Suppressor macrophage (primary cell): ENCODE measurements at places on chromosomes 6 and 20.
A peak's percentile ranks its signal among the peaks of the same experiment; 100 is the strongest.

DNA sequence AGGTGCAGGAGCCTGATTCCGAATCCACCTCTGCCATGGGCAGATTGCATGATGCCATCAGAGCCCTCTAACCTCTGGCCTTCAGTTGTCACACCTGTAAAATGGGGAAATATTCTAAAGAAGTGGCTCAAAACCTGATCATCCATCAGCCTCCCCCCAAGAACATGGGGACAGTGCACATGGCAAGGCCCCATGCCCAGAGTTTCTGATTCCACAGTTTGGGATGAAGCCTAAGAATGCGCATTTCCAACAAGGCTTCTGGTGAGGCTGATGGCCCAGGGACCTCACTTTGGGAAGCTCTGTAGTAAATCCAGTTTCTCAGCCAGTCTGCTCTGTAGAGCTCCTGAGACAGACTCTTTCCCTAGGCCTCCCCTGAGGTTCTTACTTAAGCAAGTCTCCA lies 119.9 kb upstream of the CD93 start:
- no peak for DNase-seq

DNA sequence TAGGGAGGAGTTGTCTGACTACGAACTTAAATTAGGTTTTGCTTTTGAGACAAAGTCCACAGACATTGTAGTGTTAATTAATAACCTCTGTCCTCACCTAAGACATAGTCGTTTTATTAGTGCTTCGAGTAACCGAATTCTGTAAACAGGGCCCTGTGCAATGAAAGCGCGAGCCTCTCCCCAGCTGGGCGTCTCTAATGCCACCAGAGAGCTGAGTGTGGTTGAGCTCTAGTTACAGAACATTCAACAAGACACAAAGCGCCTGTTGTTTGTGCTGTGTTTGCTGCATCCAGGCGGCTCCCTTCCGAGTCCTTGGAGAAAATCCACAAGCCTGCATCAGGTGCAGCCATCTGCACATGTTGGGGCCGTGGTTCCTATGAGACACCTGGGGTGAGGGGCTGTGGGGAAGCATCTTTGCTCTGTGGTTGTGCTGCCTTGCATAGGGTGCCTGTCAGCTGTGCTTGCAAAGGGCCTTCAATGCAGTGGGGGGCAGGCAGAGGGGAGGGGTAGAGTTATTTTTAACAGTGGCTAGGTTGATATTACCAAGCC lies 63.9 kb downstream of the CD164 start:
- DNase-seq = no peak

DNA sequence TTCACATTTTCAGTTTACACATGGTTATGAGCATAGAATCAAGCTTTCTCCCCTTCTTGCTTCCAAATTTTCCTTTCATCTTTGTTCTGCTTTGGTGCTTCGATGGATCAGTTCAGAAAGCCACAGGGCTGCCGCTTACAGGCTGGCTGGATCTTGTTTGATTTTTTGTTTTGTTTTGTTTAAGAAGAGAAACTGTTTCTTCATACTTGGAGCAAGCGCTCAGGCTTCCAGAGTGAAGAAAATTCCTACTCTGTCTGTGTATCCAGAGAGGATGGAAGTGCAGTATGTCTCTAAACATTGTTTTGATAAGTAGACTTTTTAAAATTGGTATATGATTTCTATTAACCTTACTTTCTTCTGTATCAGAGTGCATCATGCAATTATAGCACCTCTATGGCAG lies 66.9 kb downstream of the ARID1B start:
- DNase-seq = no peak

DNA sequence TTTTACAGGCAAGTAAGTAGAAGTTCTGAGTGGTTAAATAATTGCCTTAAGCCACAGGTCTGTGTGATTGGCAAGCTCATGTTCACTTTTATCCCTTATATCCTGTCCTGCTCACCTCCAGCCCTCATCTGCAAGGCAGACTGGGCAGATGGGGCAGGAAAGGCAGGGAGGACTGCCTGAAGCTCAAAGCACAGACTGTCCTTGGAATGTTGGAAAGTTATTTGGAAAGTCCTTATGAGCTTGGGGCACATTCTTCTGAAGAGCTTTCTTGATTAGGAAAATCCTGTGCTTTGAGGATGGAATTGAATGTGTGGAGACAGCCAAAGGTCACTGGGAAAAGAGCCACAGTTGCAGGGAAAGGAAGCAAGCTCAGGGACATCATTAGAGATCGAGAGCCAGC lies 48.9 kb upstream of the STK35 start:
- DNase-seq = no peak

DNA sequence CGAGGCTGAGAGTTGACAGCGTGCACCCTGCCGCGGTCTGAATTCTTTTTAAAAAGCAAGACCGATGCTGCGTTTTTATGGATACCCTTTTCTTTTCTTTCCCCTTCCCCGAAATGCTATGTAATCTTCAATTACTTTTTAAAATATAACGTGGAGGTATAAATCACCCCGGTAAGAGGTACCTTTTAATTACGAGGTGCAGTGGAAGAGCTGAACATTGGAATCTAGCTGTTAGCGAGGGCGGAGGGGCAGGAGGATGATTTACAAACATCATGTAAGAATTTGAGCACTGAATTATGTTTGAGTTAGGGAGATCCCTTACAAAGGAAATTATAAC lies 1.2 kb downstream of the EYA2 start:
- DNase-seq = no peak

DNA sequence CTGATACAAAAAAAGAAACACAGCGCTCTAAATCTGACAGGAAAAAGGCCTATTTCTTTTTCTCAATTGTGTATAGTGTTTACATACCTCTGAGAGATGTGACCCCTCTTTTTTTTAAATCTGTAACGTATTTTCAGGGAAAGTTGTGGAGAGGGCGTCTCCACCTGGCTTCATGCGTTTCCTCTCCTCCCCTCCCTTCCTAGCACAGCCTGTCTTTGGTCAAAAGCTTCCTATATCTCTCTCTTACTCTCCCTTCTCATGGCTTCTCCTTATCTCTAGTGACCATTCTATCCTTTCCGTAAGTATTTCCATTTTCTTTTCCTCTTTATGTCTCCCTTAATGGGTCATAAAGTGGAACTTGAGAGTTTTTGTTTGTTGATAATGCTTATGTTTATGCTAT lies 458.9 kb downstream of the HACE1 start:
- no peak for DNase-seq

DNA sequence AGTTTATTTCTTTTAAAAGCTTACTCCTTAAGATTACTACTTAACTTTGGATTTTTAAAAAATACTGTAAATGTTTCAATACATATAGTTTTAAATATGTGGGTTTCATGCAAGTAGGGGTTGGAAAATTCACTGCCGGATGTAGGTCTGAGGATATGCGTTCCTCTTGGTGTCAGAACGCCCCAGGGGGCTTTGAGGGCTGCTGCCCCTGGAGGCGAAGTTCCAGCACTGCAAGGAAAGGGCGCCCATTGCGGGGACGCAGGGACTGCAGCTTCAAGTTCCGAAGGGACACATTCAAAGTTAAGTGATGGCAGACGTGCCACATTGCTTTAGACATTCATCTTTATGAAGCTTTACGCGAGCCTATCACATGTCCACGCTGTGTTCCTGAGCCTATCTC lies 152.9 kb downstream of the SOD2 start:
- DNase-seq = no peak

DNA sequence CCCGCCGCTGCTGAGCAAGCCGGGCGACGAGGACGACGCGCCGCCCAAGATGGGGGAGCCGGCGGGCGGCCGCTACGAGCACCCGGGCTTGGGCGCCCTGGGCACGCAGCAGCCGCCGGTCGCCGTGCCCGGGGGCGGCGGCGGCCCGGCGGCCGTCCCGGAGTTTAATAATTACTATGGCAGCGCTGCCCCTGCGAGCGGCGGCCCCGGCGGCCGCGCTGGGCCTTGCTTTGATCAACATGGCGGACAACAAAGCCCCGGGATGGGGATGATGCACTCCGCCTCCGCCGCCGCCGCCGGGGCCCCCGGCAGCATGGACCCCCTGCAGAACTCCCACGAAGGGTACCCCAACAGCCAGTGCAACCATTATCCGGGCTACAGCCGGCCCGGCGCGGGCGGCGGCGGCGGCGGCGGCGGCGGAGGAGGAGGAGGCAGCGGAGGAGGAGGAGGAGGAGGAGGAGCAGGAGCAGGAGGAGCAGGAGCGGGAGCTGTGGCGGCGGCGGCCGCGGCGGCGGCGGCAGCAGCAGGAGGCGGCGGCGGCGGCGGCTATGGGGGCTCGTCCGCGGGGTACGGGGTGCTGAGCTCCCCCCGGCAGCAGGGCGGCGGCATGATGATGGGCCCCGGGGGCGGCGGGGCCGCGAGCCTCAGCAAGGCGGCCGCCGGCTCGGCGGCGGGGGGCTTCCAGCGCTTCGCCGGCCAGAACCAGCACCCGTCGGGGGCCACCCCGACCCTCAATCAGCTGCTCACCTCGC lies 1.5 kb downstream of the ARID1B start:
- DNase-seq = peak; percentile 71

- DNase-seq = peak; percentile 82
Measured at GRCh38 chr6:36724514-36725390, 27.1 kb downstream of the RAB44 start.

- DNase-seq = no peak
Measured at GRCh38 chr6:37201726-37202125, 31.8 kb downstream of the PIM1 start.

DNA sequence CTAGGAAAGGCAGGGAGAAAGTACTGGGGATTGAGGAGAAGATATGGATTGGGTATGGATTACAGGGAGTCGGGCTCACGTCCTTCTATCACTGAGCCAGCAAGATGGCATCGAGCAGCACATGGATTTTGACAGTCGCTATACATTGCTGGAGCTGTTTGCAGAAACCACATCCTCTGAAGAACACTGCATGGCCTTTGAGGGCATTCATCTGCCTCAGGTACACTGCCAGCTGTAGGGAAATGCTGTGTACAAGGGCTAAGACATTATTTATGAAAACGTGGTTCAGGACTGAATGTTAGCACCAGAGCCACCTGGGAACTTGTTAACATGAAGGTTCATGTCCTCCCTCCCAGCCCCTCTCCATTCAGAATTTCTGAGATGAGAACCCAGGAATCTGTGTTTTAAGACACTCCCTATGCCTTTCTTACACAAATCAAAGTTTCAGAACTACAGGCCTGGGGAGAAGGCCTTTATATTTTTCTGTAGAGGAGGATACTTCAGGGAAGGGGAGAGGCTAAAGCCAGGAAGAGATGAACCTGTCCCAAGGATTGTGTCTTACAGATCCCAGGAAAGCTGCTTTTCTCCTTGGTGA lies 3.5 kb downstream of the CUL9 start:
- no peak for DNase-seq

DNA sequence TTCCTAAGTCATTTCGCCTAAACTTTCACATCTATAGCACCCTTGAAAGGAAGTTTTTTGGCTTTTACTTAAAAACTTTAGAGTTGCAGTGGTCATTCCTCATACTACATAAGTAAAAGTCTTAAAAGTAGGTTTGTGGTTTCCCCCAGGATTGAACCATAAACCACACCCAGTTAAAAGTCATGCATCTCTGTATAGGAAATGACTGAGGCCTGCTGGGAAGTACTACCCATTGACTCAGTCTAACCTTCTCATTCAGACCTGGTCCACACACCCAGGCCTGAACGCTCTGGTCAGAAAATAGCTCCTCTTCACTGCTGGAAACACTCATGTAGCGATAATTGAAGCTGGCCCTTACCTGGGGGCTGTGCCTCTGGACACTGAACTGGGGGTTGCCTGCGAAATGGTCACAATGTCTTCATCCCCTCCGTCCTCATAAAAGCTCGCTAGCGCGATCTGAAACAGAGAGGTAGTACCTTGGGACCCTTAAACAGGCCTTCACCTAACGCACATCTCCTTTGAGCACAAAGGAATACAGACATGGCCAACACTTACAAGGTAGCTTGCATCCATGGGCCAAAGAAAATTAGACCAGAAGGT lies 2.6 kb downstream of the NSFL1C start:
- no peak for DNase-seq

DNA sequence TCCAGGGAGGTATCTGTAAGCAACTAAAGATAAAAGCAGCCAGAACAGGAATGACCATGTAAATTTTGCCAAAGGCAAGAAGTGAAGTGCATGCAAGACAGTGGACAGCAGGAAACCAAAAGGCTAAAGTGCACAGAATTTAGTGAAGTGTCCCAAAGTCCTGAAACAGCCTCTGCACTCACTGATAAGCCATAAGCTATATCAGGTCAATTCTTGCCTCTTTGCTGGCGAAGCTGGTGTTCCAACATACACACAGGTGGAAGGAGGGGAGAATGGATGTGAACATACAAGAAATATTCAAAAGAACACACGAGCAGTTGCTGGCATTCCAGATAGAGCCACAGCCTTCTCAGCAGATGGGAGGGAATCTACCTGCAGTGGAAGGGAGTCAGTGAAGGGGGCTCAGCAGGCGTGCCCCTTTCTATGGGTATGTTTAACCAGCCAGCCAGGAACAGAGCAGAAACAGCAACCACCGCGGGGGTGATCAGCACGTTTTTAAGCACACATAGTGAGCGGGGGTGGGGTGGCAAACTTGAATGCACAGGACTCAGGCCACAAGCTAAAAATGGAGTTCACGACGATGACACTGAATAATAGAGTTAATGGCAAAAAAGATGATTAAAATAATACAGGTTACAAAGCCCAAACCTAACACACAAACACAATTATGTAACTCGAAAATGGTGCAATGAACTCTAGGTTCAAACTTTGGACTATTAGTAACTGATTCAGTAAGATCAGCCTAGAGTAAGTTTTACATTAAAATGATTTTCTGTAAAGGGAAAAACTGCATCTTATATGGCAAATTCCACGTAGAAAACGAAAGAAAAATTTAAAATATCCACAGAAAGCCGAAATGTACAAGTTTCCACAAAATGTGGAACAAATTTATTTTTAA lies 1.2 kb downstream of the ECI2 start:
- peak; percentile 26 for DNase-seq

GRCh38 chr6:166308769-166309589 lies 787 bp upstream of the PRR18 start:
- no peak for DNase-seq

DNA sequence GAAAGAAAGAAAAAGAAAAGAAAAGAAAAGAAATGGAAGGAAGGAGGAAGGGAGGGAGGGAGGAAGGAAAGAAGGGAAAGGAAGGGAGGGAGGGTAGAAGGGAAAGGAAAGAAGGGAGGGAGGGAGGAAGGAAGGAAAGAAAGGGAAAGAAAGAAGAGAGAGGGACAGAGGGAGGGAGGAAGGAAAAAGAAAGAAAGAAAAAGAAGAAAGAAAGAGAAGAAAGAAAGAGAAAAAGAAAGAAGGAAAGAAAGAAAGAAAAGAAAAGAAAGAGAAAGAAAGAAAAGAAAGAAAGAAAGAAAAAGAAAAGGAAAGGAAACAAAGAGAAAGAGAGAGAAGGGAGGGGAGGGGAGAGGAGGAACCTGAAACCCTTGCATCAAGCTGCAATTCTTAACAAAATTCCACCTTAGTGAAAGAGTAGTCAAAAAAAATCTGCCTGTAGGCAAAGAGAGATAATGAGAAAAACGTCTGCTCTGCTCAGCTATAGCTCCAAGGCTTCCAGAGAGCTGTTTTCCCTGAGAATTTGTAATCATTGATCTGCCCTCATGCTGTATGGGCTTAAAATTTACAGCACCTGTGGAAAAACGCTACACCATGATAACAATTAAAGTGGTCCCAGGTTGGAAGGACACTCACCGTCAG lies 16.7 kb upstream of the MYCT1 start:
- DNase-seq = no peak

GRCh38 chr6:56047931-56048540 lies 172.6 kb upstream of the BMP5 start:
- no peak for DNase-seq

GRCh38 chr20:32418376-32418775 lies 60.2 kb downstream of the ASXL1 start:
- DNase-seq = no peak

GRCh38 chr20:25626779-25627178 lies 3.0 kb upstream of the NANP start:
- no peak for DNase-seq

- peak; percentile 58 for DNase-seq
Measured at GRCh38 chr6:107064579-107065065, 36.6 kb downstream of the MTRES1 start.
